ENCODE measurements at places on chromosomes 2 and 18.
A peak's percentile ranks its signal among the peaks of the same experiment; 100 is the strongest.

DNA sequence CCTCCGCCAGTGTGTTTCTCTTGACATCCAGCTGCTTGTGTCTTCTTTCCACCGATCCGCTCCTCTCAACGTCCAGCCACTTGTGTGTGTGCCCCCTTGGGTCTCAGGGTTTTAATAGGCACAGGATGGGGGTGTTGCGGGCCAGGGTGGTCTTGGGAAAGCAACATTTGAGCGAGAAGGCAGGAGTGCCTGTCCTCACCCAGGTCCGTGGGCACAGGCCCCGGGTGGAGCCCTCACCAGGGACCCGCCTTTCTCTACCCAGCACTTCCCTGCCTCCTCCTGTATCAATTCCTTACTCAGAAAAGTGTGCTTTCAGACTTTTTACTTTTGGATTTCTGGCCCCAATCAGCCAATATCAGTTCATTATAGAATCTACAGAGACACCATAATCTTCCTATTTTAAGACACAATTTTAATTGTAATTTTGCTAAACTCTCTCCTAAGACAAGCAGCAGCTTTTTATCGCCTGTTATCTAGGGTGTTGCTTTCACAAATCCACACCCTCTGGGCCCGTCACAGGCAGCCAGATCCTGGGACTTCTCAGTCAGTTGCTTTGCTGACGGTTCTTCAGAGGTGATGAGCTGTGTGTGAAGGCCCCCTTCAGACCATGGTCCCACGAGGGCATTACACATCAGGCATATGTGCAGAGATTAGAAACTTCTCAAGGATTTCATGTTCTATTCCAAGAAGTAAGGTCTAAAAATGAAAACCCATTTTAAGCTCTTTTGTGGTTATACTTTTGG lies 96.0 kb upstream of the FHL2 start:
- DNase-seq: no peak

DNA sequence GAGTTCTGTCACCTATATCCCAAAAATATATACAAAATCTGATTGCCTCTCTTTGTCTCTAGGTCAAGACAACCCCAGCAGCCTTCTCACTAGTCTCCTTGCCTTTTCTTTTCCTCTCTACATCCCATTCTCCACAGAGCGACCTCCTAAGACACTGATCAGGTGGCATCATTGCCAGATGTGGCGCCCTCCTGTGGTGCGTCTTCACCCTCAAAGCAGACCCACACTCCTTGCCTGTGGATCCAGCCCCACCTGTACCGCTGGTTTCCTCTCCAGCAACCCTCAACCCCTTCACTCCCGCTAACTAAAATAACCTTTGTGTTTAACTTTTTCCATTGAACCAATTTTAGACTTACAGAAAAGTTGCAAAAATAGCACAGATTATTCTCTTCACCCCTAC lies 273.3 kb downstream of the GLI2 start:
- DNase-seq: peak; percentile 61

DNA sequence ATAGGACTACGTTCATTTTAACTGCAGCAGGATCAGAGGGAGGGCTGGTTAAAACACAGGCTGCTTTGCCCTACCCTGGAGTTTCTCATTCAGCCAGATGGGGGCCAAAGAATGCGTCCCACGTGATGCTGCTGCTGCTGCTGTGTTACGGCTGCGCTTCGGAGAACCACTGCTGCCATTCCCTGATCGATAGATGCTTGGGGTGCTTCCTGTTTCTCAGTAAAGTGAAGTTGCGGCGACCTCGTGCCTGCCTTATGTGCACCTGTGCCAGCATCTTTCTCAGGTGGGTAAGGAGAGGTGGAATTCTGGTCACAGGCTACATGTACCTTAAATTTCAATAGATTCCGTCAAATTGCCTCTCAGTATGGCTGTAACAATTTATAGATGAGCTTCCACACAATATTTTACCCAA lies 24.7 kb upstream of the TOGARAM2 start:
- peak; percentile 86 for DNase-seq

- DNase-seq: no peak
These were observed 357.1 kb downstream of the CCDC85A start for GRCh38 chr2:56540916-56541315.

DNA sequence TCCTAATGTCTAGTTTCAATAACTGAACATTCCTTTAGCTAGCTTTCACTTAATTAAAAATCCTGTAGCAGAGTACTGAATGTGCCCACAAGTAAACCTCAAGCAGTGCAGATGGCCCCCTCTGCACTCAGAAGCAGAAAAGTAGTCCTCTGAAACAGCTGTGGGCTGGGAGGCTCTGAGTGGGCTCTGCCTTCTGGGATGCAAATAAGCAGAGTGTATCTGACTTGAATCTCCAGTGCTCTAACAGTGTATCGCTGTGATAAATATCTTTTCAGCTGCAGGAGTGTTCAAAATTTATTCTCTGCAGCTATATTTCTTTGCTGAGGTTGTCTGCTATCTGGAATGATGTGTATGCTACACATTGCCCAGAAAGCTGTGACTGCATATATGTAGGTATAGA lies 44.8 kb upstream of the SYT4 start:
- DNase-seq: no peak

GRCh38 chr18:12085136-12085535 lies 8.5 kb upstream of the ANKRD62 start:
- no peak for DNase-seq

DNA sequence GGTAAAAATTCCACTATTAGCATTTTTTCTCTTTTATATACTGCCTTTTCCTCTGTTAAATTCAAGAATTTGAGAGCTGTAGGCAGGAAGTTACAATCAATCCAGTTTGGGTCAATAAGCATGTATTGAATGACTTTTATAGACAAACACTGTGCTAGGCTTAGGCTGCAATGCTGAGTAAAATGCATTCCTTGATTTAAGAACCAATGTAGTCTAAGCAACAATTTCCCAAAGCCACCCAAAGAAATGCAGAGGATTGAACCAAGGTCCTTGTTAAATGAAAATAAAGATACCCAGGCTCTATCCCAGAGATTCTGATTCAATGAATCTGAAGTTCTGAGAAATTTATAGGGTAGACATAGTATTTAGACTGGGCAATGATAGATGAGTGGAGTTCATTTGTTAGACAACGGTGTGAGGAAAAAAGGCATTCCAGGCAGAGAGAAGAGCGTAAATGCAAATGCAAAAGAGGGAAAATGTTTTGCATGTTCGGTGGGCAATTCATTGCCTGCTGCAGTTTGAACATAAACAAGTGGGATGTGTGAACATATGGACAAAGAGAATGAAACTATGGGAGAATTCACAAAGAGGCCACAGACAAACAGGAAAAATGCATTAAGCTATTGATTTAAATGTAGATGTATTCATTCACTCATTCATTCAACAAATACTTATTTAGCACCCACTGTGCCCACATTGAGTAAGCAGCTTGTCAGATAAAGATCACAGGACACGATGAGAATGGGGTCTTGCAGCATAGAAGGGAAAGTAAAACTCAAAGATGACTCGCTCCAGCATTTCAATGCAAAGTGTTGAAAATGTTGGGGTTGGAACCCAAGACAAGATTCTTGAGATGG lies 107.1 kb downstream of the EVA1A start:
- DNase-seq: no peak

DNA sequence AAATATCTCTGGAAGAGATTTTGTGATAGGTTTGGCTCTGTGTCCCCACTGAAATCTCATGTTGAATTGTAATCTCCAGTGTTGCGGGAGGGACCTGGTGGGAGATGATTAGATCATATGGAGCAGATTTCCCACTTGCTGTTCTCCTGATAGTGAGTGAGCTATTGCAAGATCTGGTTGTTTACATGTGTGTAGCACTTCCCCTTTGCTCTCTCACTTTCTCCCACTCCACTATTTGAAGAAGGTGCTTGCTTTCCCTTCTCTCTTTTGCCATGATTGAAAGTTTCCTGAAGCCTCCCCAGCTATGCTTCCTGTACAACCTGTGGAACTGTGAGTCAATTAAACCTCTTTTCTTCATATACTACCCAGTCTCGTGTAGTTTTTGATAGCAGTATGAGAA lies 97.0 kb upstream of the FN1 start:
- no peak for DNase-seq

- DNase-seq: no peak
These were observed 9.6 kb upstream of the DPYSL5 start for GRCh38 chr2:26838121-26838906.

DNA sequence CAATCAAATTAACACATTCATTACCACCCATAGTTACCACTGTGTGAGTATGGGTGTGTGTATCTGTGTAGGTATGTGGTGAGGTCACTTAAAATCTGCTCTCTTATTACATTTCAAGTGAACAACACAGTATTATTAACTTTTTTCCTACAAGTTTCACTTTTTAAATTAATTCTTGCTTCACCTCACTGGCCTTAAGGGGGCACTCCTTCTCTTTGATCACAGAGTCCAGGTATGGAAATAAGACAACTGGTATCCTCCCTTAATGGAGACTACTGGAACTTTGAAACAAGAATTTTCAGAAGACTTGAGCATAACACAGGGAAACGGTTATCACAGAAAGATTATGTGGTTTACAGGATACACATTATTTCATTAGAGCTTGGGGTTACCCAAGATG lies 255.8 kb downstream of the ASXL3 start:
- DNase-seq: no peak

- no peak for DNase-seq
These were observed 98.2 kb upstream of the STK39 start for GRCh38 chr2:168345601-168346000.
